Left ventricle myocardium inferior (tissue), 1 donor: ENCODE measurements at places on chromosomes 3 and 15. TPM values are rescaled to one million over a fixed set of nuclear protein-coding genes. Genes with fewer than 3 reads are reported as not detected.

DNA sequence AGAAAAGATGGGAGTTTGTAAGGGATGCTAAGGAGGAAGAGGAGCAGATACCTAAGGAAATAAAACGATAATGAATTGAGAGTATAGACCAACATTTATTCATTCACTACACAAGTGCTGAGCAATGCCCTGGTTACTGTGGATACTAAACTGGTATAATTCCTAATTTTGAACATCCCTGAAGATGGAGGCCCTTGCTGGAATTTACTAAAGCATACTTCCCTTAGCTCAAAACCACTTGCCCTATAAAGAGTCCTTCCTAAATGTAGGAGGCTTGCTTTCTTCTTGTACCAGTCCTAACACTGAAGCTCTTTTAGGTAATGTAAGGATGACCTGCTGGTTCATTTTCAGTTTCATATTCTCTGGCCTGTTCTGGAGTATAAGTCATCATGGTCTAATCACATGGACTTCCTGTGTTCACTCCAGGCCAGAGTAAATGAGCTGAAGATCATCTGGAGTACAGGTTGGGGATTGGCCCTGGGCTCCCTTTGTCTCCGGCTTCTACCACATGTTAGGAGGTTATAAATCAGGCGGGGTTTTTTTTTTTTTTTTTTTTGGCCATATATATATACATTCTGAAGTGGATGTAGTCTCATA, 40.1 kb upstream of the MTMR10 start:
- no peaks in the 10 kb centered on the region for H3K27me3 ChIP-seq
- no peak overlapping the region for H3K4me3 ChIP-seq
- peak overlapping the region; percentile 63 for H3K27ac ChIP-seq
- peaks cover 23% of the 10 kb centered on the region for H3K4me1 ChIP-seq

GRCh38 chr3:149388531-149389417, 11.3 kb upstream of the TM4SF1 start:
- DNase-seq = no peak
- H3K4me1 ChIP-seq = peaks cover 45% of the 10 kb centered on the region
- no peaks in the 10 kb centered on the region for H3K36me3 ChIP-seq
- H3K27ac ChIP-seq = peak overlapping the region; percentile 88

Gene GOLGA8T
- 0.47 TPM for total RNA-seq

Gene FOXB1
- total RNA-seq = not detected

- no peaks in the 10 kb centered on the region for H3K27me3 ChIP-seq
- peaks cover 3% of the 10 kb centered on the region for H3K36me3 ChIP-seq
- DNase-seq = no peak
- no peak overlapping the region for H3K27ac ChIP-seq
- H3K4me3 ChIP-seq = no peak overlapping the region
- peaks cover 15% of the 10 kb centered on the region for H3K4me1 ChIP-seq
Observed at GRCh38 chr15:80902298-80902801, 87.3 kb downstream of the MESD start.

Gene PROS1
- total RNA-seq = 48.3 TPM

DNA sequence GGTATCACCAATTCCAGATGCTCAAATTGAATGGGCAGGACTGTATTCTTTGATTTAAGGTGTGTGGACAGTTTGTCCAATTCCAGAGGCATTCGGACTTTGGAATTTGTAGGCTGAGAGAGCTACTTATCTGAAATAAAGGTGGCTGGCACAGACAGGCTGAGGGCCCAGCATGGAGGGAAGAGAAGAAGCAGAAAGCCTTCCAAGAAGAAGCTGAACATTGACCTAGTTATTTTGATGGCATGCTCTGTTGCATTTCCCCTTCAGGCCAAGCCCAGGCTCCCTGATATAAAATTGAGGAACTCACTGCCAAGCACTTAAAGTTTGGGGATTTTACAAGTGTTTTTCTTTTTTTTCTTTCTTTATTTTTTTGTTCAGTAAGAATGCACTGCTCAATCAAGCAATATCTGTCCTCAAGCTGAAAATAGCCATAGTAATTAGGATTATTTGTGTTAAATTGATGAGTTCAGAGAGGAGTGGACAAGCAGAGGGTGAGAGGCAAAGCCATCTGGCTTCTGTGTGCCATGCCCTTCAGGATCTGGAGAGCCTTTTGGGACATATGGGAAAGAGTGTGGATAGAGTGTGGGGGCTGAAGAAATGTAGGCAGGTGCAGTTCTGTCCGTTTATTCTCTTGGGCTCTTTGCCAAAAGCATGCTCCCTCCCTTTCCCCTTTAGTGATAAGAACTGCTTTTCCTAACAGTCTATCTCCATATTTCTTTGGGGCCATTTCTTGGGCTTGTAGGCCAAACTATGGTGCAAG, 148.9 kb downstream of the OXSM start:
- H3K27ac ChIP-seq = no peak overlapping the region
- H3K36me3 ChIP-seq = no peaks in the 10 kb centered on the region
- H3K27me3 ChIP-seq = no peaks in the 10 kb centered on the region
